ENCODE measurements at places on chromosomes 1 and 21.

DNA sequence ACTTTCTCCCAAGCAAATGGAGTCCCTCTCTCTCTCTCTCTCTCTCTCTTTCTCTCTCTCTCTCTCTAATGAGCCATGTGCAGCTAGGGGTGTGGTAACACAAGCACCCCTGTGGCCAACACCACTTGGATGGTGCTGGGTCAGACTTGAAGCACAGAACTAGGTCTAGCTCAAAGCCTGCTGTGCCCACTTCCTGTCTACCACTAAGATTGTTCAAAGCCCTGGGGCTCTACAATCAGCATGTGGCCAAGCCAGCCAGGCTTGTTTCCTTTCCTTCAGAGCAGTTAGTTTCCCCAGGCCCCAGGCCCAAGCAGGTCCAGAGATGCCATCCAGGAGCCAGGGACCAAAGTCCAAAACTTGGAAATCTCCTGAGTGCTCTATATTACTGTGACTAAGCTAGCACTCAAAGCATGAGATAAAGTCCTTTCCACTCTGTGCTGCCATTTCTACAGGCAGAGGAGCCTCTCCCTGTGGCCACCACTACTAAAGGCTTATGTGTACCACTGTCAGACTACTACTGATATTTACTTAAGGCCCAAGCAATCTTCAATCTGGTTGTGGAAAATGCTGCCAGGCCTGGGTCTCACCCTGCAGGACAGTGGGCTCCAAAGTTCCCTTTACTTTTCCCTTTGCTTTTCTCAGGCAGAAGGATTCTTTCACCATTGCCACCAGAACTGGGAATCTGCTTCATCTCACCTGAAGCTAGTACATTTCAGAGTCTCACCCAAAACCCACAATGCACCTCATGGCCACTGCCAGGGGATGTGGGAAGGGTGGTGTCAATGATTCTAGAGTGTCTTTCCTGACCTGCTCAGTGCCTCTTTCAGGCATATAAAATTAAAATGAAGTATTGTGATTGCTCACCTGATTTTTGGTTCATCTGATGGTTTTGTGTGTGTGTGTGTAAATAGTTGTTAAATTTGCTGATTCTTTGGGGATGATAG lies 999.5 kb downstream of the NCAM2 start:
- DNase-seq, result no peak

- no peak for DNase-seq
Measured at GRCh38 chr21:32001390-32001789, 128.6 kb downstream of the HUNK start.

DNA sequence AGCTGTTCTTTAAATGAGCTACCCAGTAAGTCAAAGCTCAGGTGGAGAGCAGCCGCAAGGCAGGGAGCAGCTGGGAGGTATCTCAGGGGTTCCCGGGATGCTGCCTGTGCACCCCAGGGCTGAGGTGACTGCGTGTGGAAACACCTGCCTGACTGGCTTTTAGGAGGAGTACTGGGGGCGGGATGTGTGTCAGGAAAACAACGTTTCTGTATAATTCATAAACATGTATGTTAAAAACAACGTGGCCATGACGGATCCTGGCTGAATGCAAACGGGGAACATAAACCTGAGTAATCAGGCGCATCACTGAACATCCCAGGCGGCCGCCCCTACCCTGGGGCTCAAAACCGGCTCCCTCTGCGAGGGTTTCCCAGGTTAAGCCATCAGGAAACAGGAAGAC lies 1.5 kb downstream of the C1orf159 start:
- DNase-seq, result no peak

- DNase-seq, result no peak
Measured at GRCh38 chr1:14735841-14736240, 137.4 kb downstream of the KAZN start.

DNA sequence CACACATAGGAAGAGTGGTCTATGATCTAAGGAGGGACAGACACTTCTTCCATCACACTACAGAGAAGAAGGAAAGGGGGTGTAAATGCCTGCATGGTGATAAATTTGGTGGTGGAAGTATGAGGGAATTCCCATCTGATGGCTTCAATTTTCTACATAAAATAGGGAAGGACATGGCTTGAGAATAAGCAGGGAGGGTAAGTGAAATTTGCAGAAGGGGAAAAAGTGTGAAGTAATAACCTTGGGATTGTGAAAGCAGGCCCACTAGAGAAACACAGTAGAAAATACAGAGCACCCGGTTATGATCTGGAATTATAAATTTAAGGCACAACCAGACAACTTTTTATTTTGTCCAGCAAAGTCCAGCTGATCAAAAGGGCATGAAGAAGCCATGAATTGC lies 22.7 kb upstream of the HIVEP3 start:
- no peak for DNase-seq

GRCh38 chr1:201272799-201273198 lies 10.5 kb upstream of the PKP1 start:
- DNase-seq, result no peak

- no peak for DNase-seq
Measured at GRCh38 chr1:5711956-5712645, 280.1 kb downstream of the NPHP4 start.

DNA sequence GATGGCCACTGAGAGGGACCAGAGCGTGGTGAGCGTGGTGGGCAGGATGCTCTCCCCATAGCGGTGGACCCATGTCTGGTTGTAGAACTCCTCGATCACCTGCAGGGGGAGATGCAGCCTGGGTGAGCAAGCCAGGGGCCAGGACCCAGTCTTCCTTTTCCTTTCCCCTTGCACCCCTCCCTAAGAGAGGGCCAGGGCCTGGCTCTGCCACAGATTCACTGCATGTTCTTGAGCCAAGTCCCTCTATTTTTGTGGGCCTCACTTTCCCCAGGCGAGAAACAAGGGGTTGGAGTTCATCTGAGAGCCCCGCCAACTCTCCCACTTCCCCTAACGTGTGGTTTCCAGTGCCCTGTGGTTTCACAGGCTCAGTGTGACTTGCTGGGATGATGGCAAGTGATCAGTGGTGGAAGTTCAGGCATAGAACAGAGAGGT lies 27.5 kb downstream of the SLC2A1 start:
- DNase-seq, result peak; percentile 35

DNA sequence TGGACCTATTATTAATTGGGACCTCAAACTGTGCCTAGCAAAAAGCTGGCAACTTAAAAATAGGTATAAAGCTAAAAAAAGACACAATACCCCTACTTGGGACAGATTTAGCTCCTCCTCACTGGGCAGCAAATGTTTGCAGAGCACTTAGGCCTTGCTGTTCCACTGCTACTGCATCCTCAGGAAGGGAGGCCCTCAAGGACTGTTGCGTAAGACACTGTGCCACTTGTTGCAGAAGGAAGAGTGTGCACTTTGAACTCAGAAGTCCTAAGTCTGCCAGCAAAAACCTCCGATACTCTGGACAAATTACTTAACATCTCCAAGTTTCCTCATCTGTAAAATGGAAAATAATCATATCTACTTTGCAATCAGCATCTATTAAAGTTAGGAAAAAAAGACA lies 322.9 kb downstream of the BARHL2 start:
- DNase-seq, result no peak

DNA sequence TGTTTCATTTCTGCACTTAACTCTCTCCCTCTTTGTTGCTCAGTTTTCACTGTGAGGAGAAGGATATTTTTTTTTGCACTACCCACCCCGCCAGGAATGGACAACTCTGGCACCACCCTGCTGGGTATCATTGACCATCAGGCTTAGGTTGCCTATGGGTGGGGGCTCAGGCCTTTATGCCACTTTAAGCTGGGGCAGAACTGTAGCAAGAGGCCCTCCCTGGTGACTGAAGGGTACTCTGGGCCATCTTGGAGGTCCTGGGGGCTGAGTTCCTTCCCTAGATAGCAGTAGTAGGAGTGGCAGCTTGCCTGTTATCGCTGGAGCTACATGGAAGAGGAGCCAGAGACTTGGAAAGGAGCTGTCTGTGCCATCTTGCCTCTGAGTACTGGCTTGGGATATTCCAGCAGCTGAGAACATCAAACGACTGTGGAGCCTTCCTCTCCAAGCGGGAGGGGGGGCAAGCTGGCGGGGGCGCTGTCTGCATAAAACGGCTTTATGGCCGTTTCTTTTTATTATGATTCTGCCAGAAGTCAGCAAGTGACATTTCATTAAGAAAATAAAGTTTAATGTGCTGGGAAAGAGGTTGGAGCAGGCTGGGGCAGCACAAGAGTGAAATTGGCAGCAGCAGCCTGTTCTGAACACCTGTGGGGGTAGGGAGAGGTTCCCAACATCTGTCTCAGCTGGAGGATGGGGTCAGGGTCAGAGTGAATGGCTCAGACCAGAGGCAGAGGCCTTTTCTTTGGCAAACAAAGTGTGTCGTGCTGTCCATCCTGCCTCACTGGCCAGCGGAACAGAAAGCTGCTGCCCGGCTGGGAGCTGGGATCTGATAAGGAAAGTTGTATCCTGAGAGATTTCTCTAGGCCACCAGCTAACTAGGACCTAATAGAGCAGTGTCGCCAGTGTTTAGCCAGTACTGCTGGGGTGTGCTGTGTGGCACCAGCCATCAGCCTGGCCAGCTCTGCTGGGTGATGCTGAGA lies 32.9 kb downstream of the TMEM53 start:
- DNase-seq, result no peak

DNA sequence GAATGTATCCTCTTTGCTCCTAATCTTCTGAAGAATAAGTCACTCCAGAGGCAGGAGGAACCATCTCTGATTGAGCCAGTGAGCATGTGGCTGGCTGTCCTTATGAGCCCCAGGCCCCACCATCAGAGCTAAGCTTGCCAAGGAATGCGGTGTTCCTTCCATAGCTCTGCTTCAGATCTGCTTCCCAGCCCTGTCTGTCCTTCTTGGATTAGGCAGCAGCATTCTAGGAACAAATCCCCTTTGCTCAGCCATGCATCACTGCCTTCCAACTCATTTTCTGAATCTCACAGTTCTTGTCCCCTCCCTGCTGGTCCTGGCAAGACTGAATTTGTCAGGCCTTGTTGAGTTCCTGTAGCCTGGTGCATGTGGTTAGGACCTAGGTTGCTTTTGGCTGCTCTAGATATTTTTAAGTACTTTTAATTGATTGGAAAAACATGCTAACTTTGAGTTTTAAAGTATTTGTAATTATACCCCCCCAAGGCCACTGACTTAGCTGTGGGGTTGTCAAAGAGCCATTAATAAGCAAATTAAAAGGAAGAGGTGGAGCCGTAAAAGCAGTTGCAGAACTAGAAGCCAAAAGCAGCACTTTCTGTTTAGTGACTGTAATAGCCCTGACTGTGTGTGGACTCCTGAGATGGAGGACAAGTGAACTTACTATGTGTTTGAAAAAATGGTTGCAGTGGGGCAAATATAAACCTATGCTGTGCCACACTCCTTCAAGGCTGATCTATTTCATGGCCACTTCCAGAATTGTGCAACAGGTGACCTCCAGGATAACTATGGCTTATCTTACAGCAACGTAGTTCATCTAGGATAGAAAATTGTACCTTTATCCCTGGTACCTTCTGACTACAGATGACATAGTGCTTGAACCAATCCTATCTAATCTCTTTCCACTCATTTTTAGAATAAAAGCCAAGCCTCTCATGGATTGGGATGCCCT lies 61.3 kb upstream of the BACH1 start:
- DNase-seq, result no peak

GRCh38 chr1:225919906-225920305 lies 4.1 kb downstream of the PYCR2 start:
- DNase-seq, result peak; percentile 89

DNA sequence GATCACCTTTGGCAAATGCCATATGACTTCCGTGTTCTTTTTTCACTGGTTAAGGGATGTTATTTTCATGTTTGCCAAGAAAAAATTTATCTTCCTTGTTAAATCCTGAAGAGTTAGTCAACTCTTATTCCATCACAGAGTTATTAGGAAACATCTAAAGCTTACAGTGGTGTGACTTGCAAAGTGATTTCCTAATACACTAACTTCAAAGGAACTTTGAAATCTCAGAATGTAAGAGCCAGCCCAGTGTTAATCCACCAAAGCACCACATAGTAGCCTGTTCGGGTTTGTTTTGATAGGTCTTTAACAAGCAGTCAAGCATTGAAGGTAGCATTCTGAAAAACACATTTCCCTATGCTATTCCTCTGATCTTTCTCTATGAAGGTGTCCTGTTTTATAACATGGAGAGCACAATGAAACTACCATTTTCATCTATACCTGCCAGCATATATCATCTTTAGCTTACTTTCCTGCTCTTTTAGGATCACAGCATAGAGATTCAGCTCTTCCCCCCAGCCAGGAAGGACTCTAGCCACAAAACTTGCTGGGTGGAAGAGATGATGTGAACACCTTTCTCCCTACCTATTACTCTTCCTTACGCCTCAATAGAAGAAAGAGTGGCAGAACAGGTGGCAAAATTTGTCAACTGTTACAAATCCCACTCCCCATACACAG lies 82.4 kb upstream of the MAGI3 start:
- no peak for DNase-seq

GRCh38 chr1:108053270-108054013 lies 88.5 kb upstream of the VAV3 start:
- no peak for DNase-seq

DNA sequence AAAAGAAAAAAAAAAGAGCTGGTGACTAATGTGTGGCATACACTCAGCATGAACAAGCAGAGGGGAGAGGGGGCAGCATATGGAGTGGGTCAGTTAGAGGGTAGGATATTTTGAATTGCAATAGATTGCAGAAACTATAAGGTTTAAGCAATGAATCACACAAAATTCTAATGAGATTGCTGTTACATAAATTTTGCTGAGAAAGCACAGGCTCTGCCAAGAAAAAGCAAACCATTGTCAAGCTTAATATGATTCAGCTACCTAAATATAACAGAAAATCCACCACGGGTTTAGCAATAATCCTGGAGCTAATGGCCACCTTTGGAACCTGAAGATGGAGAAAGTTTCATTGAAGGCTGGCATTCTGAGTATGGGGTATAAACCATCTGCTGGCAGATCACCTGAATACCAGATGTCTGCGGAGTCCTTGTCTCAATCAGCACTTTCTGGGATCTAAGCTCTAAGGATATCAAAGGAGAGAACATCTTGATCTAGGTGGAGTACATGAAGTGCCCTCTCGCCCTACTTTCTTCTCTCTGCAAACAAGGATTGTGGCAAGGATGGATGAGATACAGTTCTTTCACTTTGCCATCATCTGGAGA lies 30.3 kb upstream of the ANGPTL7 start:
- DNase-seq, result no peak

DNA sequence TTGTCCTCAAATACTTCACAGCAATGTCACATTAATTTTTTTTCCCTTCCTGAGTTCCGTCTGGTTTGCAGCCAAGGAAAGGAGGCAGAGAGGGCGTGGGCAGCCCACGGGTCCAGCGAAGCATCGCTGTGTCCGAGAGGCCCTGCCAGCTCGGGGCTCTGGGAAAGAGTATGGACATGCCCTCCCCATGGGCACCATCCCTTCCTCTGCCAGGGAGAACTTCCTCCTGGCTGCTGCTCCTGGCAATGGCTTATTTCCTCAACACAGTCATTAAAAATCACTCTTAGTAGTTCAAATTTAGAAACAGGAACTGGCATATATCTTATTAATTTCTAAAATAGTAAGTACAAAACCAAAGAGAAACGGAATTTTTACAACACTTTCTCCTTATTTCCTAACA lies 115.4 kb downstream of the RIPK4 start:
- no peak for DNase-seq

DNA sequence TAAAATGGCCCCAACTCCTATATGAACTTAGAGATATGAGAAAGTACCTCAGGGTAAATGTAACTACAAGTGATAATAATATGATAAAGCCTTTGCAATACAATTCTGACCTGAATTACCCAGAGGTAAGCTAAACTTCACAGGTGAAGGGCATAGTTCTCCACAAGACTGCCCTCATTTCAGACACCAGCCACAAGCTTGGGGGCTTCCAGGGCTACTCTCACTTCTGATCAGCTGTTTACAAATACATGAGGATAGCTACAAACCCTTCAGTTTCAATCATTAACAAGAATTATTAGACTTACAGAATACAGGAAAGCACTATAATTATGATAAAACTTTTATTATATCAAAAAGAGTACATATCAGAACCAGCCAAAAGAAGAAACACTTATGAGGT lies 18.7 kb upstream of the DPH5 start:
- no peak for DNase-seq

All from T47D (cell line).